Effector CD8-positive, alpha-beta T cell (primary cell): ENCODE measurements at places on chromosomes 5 and 9.

DNA sequence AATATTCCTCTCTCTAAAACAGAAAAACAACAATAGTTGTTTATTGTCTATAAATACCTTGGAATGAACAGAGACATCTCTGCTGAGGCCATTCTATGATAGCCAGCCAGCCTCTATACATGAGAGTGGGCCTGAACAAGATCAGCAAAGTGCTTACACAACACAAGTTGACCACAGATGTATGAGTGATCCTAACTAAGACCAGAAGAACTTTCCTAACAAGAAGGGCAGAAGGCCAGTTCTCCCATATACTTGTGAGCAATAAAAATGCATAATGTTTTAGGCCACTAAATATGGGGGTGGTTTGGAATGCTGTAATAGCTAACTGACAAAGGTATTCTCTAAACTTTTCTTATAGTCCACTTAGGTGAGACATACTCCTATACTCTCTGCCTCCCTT, 345.7 kb downstream of the SPATA31D1 start:
- no peak for DNase-seq

GRCh38 chr9:90074316-90074962, 469.6 kb downstream of the GADD45G start:
- DNase-seq, result no peak

GRCh38 chr9:36306471-36307306, 48.4 kb upstream of the GNE start:
- DNase-seq, result no peak

GRCh38 chr5:39409033-39409432, 15.7 kb downstream of the DAB2 start:
- DNase-seq, result no peak

- DNase-seq, result peak; percentile 2
These were observed 41.0 kb downstream of the ESM1 start for GRCh38 chr5:54944364-54944763.

DNA sequence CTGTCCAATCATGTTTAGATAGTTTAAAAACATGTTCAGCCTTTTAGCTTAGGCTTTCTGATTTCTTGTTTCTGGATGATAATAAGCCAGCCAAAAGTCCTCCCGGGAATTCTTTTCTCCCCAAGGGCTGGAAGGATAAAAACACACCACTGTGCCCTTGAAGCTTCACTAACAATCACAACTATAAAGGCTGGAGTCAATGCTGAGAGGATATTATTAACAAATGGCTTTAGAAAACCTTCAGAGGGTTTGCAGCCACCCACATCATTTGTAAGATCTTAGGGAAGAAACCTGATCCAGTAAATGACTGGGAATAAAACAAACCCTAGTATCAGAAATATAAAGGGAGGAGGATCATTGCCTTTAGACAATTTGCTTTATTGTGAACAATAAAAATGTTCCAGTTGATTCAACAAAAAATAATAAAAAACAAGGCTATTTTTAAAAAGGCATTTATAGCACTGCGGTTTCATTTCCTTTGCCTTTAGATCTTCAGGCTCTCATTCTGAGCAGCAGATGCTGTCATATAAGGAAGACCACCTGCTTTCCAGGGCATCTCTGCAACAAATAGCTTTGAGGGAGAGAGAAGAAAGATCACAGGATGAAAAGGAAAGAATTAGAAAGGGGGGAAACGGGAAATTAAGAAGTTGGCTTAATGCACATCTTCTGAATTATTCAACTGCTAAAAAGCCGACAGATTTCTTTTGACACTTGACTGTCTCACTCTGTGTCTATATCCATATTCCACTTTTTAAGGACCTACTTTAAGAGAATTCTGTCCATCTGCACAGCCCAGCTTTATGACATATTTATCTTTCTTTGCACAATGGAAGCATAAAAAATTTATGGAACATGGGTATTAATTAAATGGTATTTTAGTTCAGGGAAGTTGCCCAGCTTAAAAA, 277.2 kb upstream of the SLC24A2 start:
- no peak for DNase-seq

- no peak for DNase-seq
These were observed 57.7 kb upstream of the NXNL2 start for GRCh38 chr9:88477300-88477751.

- no peak for DNase-seq
These were observed 319.0 kb upstream of the PTGER4 start for GRCh38 chr5:40360685-40361084.

DNA sequence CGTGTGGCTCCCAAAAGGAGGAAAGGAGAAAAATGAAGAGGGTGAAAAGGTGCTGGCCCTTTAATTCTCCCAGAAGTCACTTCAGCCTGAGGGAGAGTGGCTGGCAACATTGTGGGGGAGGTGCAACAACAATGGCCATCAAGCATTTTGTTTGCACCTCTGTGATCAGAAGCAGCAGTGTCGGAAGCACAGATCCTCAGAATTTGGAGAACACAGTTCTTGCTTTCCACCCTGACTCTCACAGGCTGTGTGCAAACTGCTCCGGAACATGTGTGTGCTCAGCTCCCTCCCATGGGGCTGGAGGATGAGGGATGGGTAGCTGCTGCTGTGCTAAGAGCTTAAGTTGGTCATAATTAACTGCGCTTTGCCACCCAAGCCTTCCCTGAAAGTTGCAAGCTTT, 127.1 kb downstream of the DPYSL3 start:
- DNase-seq, result no peak

GRCh38 chr5:170339780-170340167, 42.2 kb upstream of the LCP2 start:
- DNase-seq, result no peak

DNA sequence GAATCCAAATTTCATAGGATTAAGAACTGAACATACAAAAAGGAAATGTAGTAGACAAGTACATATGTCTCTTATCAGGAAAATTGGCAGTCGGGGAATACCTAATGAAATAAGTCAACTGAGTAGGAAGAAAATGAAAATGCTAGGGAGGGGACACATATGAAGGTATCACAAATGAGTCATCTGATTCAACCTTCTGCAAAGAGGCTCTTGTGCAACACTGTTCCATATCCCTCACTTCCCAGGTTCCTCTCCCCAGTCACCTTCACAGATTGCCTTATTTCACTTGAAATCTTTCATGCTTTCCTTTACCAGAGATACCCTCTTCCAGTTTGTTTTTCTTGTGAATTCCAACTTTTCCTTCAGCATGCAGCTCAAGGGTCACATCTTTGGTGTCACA, 139.0 kb downstream of the RFX3 start:
- no peak for DNase-seq

DNA sequence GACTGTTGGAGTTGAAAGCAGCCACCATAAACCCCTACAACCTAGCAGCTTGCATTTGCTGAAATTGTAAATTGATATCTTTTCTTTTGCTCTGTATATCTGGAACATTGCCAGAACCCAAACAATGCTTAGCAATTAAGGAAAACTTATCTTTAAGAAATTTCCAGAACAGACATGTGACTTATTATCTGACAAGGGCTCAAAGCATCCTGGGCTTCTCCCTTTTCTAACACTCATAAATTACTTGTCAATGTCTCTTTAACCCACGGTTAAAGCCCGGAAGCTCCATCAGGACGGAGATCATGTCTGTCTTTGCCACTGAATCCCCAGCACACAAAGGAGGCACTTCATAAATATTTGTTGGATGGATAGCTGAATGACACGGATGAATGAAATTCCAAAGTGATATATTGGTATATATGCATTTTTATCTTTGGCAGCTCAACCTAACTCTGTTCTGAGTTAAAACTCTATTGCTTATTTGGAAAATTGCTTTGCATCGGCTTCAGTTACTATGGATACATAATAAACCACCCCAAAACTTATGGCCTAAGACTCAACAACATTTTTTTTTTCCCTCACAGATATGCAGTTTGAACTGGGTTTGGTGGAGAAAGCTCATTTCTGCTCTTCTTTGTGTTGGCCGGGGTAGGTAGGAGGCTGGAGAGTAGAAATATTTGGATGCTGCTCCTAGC, 103.1 kb upstream of the CLINT1 start:
- no peak for DNase-seq

DNA sequence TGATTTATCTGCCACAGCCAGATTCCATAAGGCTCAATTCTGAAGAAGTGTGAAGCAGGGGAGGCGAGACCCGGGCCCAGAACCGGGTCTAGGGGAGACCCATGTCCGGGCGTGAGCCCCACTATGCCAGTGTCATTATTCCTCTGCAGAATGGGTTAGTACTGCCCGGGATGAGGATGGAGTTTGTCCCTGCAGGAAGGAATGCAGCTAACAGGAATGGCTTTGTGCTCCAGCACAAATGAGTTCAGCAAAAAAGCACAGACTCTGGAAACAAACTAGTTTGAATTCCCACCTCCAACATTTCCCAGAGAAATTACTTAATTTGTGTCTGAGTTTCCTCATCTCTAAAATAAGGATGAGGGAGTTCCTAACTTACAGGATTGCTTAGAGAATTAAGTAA, 202.9 kb downstream of the SYK start:
- DNase-seq, result no peak

DNA sequence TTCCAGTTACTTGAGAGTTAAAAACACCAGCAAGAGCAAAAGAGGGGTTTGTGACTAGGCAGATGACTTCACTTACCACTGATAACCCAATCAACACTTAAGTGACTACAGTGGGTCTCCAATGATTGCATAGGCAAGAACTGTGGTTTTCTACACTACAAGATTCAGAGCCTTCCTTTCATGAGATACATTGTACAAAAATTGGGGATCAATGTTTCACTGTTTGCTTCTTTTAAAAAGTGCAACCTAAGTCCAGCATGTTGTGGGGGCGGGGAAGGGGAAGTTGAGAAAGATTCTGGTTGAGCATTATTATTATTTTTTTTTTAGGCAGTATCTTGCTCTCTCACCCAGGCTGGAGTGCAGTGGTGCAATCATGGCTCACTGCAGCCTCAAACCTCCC, 3.6 kb downstream of the IQGAP2 start:
- no peak for DNase-seq

DNA sequence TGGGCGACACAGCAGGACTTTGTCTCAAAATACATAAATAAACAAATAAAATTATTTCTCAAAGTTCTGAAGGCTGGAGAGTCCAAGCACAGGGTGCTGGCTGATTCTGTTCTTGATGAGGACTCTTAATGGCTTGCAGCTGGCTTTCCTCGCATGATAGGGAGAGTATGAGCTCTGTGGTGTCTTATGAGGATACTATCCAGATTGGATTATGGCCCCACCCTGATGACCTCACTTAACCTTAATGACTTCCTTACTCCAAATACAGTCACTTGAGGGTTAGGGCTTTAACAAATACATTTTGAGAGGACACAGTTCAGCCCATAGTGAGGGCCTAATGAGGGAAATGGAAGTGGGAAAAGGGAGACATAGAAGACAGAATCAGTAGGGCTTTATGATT, 87.7 kb downstream of the FOCAD start:
- no peak for DNase-seq

DNA sequence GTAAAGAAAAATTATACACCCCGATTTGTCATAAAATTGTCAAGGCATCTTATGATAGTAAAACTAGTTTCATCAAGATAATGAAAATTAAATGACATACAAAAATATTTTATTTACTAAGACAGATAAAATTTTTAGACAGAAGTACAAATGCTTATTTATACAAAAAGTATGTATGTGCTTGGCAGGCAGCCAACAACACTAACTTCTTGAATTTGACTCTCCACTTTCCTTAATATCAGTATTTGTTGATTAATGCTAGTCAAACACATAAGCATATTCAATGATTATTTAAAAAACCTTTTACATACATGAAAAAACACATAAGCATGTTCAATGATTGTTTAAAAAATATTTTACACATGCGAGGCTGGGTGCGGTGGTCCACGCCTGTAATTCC, 1079.9 kb upstream of the CDH6 start:
- DNase-seq, result no peak

DNA sequence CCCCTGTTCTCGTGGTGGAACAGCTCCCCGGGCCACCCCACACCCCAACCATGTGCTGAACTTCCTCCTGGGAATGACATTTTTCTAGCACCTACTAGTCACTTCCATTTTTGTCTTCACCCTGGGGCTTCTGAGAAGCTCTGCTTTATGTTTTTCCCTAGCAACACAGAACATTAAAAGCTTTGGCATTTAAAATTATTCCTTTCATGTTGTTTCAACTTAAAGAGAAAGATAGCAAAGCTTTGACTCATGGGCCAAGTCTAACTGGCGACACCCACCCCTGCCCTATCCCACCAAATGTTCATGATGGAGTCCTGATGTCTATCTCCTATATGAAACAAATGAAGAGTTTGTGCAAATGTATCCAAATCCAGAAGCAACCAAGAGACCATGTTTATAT, 22.4 kb downstream of the BOD1 start:
- DNase-seq, result no peak

DNA sequence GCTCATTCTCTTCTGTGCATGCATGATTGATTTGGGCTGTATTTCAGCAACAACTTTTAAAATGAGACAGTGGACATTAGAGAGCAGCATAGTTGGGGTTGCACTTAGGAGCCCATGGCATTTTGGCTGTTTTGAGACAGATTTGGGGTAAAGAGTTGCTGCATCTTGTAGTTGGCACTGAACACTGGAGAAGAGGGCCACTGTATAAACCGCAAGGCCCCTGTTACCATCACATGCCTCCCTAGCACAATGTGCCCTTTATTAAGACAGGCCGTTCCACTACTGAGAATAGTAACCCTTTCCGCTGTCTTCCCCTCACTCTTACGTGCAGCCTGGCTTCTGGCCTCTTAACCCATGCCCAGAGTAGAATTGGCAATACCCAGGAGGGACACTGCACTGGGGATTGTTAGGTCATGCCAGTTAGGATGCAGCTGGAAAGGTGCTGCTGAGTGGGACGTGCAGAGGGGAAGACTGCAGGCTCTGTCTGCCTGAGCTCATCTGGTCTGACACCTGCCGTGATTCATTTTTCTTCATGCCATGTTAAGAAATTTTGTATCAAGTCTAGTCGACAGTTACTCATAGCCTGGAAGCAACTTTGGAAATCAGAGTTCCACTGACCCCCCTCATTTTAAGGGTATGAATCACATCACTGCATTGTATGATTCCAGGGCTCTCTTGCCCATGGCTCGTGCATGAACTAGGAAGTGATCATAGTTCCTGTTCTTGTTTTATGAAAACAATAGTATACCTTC, 146.9 kb upstream of the DMRT1 start:
- no peak for DNase-seq

GRCh38 chr9:18768951-18769622, 263.9 kb downstream of the SAXO1 start:
- DNase-seq, result no peak

- no peak for DNase-seq
These were observed 2.6 kb upstream of the PPARGC1B start for GRCh38 chr5:149727336-149728035.

GRCh38 chr9:126398403-126399058, 71.9 kb downstream of the MVB12B start:
- DNase-seq, result peak; percentile 61
